Sigmoid colon (tissue), 7 donors: ENCODE measurements at places on chromosomes 16 and 17. TPM values are rescaled to one million over a fixed set of nuclear protein-coding genes. Genes with fewer than 3 reads are reported as not detected.

- no peak for DNase-seq
Measured at GRCh38 chr17:4040784-4041183, 76.5 kb upstream of the ATP2A3 start.

DNA sequence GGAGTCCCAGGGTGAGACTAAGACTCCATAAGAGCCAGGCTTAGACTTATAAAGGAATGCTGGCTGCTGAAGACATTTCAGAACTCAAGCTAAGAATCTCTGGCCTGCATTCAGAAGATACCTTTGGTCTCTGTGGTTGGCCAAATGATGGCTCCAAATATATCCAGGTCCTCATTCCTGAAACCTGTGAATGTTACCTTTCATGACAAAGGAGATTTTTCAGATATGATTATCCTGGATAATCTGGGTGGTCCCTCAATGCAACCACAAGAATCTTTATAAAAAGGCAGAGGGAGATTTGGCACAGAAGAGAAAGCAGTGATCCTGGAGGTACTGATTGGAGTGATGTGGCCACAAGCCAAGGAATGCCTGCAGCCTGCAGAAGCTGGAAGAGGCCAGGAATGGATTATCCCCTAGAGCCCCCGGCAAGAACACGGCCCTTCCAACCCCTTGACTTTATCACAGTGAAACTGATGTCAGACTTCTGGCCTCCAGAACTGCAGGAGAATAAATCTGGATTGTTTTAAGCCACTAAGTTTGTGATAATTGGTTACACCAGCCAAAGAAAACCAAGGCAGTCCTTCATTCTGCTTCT is 253.3 kb downstream of the SLC39A11 start:
- DNase-seq = no peak

DNA sequence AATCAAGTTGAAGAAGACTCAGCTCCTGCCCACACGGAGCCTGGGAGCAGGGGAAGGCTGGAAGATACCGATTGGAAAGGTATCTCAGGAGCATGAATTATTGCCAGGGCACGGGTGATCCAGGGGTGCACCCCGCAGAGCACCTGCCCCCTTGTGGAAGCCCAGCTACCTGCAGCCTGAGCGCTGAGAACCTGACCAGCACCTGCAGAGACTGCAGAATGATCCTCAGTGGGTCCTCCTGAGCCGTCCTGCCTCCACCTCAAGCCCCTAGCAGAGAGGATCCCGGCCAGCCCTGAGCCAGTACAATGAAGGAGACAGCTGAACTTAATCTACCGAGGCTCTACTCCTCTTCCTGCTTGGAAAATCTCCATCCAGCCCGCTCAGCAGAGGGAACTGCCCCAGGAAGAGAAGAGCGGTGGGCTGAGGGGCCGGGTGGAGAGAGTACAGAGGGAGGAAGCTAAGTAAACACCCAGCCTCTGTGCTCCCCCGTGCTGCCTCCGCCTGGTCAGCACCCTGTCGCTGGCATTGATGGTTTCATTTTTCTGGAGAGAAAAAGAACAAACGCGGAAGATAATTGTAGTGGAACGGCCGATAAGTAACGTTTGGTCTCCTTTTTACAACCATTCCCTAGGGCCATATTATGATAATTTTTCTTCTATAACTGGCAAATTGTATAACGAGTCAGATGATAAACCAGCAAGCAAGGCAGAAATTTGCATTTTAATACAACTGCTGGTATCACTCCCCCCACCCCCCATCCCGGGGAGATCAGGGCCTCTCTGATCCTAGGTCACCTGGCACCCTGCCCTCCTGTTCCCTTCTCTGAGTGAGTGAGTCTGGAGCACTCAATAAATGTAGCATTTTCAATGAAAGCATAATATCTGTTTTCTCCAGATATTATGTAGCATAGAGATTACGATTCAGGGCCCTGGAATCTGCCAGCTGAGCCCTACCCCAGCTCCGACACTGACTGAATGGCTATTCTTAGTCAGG is 204.5 kb upstream of the RPL38 start:
- no peak for DNase-seq

DNA sequence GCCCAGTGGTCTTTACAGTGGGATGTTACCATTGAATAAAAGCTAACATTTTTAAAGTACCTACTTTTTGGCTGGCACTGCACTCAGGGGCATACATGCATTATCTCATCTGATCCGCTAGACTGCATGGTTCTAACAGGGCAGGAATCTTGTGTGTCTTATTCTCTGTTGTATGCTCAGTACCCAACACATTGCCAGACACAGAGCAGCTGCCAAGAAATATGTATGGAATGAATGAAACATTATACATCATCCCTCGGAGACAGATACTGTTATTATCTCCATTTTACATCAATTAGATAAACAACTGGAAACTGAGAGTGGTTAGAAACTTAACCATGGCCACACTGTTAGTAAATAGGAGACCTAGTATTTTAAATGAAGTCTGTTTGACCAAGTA is 74.1 kb upstream of the CDH11 start:
- DNase-seq = no peak

GRCh38 chr17:65102788-65103187 is 34.4 kb upstream of the RGS9 start:
- peak; percentile 48 for DNase-seq

DNA sequence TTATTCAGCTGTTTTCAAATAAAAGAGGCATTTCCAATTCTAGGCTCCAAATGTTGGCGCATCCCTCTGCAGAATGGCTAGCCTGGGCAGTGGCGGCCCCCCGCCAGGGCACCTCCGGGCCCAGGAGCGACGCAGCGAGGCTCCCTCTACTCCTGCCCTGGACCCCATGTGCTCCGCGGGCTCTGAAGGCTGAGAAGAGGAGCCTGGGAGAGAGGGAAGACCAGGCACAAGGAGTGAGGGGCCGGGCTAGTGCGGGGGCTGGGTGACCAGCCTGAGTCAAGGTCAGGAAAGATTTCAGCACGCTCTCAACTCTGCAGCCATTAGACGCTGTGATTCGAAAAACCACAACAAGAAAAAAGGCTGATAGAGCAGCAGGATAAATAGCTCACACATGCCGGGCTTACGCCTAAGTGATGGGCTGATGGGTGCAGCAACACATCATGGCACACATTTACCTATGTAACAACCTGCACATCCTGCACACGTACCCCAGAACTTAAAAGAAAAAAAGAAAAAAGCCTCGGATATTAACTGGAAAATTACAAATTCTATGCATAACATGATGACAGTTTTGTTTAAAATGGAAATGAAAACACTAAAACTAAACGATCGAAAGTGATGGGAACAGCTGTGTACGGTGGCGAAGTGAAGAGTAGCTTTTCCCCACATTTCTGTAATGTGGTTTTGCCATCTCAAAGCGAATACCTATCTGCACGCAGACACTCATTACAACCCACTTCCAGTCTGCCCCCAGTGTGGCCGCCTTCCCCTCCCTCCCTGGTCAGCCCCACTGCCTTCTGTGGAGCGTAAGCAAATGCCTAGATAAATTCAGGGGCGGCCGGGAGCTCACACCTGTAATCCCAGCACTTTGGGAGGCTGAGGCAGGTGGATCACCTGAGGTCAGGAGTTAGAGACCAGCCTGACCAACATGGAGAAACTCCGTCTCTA is 44.4 kb downstream of the MAP1LC3B start:
- DNase-seq = no peak

Gene ALOXE3
- not detected for total RNA-seq
